Spleen (tissue), 13 donors: ENCODE measurements at places on chromosomes 13 and 19. TPM values are rescaled to one million over a fixed set of nuclear protein-coding genes. Genes with fewer than 3 reads are reported as not detected.

DNA sequence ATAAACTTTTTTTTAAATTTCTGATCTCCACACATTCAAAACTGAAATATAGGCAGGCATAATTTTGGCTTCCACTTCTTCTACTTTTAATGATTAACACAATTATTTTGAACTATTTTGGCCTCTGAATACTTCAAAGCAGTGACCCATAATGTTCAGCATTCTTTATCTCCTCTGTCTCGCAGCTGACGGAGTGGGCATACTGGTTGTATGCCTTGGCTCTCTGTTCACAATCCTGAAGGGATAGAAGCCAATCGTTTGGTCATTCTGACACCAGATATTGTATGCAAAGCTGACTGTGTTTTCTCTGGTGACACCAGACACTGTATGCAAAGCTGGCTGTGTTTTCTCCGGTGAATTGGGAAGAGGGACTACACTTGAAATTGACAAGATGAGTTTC lies 833.0 kb downstream of the EFNB2 start:
- H3K4me1 ChIP-seq = no peaks in the 10 kb centered on the region
- DNase-seq = no peak
- H3K27me3 ChIP-seq = no peaks in the 10 kb centered on the region

DNA sequence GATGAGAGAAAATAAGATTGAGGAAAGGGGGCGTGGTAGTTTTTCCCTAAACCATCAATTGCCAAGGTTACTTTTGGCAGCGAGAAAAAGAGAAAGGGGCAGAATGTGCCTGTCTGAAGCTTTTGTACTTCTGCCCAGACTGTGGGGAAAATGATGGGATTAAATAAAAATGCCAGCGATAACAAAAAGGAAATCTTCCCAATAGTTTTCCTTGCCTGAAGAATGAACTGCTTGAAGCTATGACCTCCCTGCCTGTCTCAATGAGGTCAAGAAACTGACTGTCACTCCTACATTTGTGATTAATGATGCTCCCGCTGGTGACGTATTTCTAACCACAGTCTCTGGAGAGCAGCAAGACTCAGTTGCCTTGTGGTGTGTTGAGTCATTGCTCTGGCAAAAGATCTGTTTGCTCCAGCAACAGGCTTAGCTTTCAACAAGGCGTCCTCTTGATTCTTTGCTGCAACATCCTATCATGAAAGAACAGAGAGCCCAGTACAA lies 1051.5 kb downstream of the DIAPH3 start:
- no peak for DNase-seq
- H3K4me1 ChIP-seq = no peaks in the 10 kb centered on the region
- H3K4me3 ChIP-seq = no peak overlapping the region
- no peak overlapping the region for H3K27ac ChIP-seq

GRCh38 chr13:28641600-28641926 lies 17.4 kb upstream of the POMP start:
- DNase-seq = no peak
- H3K4me3 ChIP-seq = no peak overlapping the region
- no peak overlapping the region for H3K27ac ChIP-seq
- no peaks in the 10 kb centered on the region for H3K27me3 ChIP-seq
- H3K4me1 ChIP-seq = peaks cover 50% of the 10 kb centered on the region

SIGLEC8 gene
- total RNA-seq = 4.3 TPM

GRCh38 chr19:38009650-38010242 lies 102.7 kb downstream of the SIPA1L3 start:
- H3K27me3 ChIP-seq = no peaks in the 10 kb centered on the region
- peaks cover 18% of the 10 kb centered on the region for H3K4me1 ChIP-seq
- H3K4me3 ChIP-seq = no peak overlapping the region
- no peak overlapping the region for H3K27ac ChIP-seq
- peaks cover 7% of the 10 kb centered on the region for H3K36me3 ChIP-seq

CLEC17A gene
- 33.0 TPM for total RNA-seq

HSH2D gene
- 51.4 TPM for total RNA-seq

IGSF23 gene
- not detected for total RNA-seq

GRCh38 chr13:42545842-42546241 lies 28.1 kb upstream of the TNFSF11 start:
- H3K27ac ChIP-seq = no peak overlapping the region
- DNase-seq = no peak
- H3K36me3 ChIP-seq = no peaks in the 10 kb centered on the region
- H3K4me1 ChIP-seq = no peaks in the 10 kb centered on the region

- peaks cover 27% of the 10 kb centered on the region for H3K4me1 ChIP-seq
- no peaks in the 10 kb centered on the region for H3K27me3 ChIP-seq
- peak within 1 kb of the TSS; percentile 99 for H3K4me3 ChIP-seq
- H3K27ac ChIP-seq = peak within 1 kb of the TSS; percentile 88
Observed at GRCh38 chr19:11528551-11529341, at the start of gene ECSIT. Gene ECSIT, minus strand, starts transcription at chr19:11529134. Its CDS starts 9,964 bp downstream, at chr19:11519170.

DNA sequence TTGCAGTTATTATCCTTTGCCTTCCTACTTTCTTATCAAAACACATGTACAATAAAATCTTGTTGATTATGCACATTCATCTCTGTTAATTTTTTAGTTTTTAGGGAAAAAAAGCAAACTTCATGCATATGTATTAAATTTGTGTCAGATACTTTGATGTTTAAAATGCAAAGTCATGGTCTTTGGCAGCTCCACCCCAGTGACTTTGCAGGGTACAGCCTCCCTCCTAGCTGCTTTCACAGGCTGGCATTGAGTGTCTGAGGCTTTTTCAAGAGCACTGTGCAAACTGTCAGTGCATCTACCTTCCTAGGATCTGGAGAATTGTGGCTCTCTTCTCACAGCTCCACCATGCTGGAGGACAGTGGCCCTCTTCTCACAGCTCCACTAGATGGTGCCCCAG lies 1988.1 kb upstream of the PCDH20 start:
- no peak overlapping the region for H3K4me3 ChIP-seq
- H3K36me3 ChIP-seq = no peaks in the 10 kb centered on the region
- DNase-seq = no peak

DNA sequence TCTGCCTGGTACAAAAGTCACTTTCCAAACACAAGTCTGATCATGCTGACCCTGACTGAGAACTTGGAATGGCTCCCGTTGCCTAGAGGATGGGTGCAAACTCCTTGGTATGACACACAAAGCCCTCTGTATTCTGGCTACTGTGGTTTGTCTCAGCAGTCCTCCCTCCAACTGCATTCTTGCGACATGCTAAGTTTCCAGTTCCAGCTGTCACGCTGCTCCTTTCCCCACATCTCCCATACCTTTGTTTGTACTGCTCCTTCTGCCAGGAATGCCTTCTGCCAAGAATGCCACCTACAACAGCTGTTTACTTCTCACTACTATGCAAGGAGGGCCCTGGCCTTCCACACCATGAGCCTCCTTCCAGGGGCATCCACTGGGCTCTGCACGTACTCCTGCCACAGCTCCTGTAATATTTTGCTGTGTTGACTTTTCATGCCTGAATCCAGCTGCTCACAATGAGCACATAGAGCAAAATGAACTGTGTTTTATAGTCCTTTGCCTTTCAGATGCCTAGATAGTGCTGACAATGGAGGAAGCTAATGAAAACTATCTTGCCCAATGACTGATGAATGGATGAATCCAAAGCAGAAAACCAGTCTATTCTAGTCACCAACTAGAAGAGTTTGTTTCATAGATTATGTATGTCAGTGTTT lies 543.7 kb downstream of the EFNB2 start:
- no peak overlapping the region for H3K27ac ChIP-seq
- H3K4me3 ChIP-seq = no peak overlapping the region
- no peaks in the 10 kb centered on the region for H3K4me1 ChIP-seq
- DNase-seq = no peak
- H3K36me3 ChIP-seq = no peaks in the 10 kb centered on the region
- H3K27me3 ChIP-seq = no peaks in the 10 kb centered on the region

DNA sequence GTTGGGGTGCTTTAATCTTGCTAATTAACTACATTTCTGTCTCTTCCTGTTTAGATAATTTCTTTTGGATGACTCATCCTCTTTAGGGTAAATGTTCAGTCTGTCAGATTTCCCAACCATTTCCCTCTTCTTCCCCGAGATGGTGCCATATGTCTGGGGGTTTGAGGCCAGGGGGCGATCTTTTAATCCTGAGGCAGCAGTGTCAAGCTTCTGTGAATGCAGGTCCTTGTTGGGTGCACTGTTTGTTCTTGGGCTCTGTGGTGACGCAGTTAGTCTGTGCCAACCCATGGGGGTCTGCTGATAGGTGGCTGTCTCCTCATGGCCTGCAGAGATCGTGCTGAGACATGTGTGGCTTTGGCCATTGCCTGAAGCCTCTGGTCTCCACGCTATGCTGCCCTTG lies 420.4 kb downstream of the NDFIP2 start:
- H3K27ac ChIP-seq = no peak overlapping the region
- H3K27me3 ChIP-seq = no peaks in the 10 kb centered on the region
- H3K4me3 ChIP-seq = no peak overlapping the region
- peaks cover 5% of the 10 kb centered on the region for H3K4me1 ChIP-seq
- no peaks in the 10 kb centered on the region for H3K36me3 ChIP-seq

DNA sequence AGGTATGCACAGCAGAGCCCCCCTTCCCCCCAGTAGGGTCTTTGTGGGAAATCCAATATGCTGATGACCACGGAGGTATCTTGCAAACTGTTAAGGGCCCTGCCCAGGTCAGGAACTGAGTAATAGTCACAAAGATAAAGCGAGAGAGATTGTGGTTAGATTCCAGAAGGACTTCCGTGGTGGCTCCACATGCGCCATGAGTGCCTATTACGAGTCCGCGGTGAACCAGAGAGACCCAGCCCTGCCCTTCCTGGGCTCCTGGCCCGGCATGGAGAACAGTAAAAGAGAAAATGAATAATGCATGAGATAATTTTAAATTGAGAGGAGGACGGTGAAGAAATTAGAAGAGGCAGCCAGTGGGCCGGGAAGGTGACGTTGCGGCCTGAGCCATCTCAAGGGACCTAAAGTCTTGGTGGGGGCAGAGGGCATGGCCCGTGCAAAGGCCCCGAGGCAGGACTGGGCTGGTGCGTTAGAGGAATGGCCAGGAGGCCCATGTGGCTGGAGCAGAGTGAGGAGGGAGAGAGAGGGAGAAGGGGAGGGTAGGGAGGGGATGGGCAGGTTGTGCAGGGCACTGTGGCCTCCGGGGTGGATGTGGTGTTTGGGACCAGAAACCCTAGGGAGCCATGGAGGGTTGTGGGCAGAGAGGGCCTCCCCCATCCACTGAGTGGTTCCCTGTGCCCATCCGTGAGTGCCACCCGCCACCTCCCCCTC lies 46.6 kb upstream of the NFIC start:
- H3K4me3 ChIP-seq = no peak overlapping the region
- H3K36me3 ChIP-seq = no peaks in the 10 kb centered on the region
- peaks cover 61% of the 10 kb centered on the region for H3K27me3 ChIP-seq
- H3K27ac ChIP-seq = no peak overlapping the region
- no peaks in the 10 kb centered on the region for H3K4me1 ChIP-seq

GRCh38 chr13:33519561-33520467 lies 234.3 kb upstream of the STARD13 start:
- DNase-seq = no peak
- H3K27ac ChIP-seq = no peak overlapping the region
- H3K27me3 ChIP-seq = no peaks in the 10 kb centered on the region
- no peaks in the 10 kb centered on the region for H3K36me3 ChIP-seq

DNA sequence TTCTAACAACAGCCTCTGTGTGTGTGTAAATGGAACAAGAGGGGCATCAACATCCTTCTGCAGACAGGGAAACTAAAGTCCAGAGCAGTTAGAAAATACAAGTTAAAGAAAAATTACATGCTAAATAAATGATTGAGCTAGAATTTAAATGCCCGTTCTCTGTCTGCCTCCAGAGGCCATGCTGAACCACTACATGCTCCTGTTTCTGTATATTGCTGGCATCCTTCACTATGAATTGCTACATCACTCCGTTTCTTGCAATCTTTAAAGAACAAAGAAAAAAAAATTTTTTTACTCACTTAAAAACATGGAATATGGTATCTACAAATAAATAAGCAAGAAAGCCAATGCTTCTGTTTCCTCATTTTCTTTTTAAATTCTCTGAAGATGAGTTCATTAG lies 47.9 kb downstream of the DCT start:
- H3K4me1 ChIP-seq = no peaks in the 10 kb centered on the region
- H3K27ac ChIP-seq = no peak overlapping the region
- H3K4me3 ChIP-seq = no peak overlapping the region
- H3K36me3 ChIP-seq = no peaks in the 10 kb centered on the region
